T1000 (cell line): ENCODE measurements at places on chromosomes 5 and 9.
A peak's percentile ranks its signal among the peaks of the same experiment; 100 is the strongest.

GRCh38 chr9:76676857-76677256 lies 87.4 kb upstream of the PCA3 start:
- no peak for DNase-seq

DNA sequence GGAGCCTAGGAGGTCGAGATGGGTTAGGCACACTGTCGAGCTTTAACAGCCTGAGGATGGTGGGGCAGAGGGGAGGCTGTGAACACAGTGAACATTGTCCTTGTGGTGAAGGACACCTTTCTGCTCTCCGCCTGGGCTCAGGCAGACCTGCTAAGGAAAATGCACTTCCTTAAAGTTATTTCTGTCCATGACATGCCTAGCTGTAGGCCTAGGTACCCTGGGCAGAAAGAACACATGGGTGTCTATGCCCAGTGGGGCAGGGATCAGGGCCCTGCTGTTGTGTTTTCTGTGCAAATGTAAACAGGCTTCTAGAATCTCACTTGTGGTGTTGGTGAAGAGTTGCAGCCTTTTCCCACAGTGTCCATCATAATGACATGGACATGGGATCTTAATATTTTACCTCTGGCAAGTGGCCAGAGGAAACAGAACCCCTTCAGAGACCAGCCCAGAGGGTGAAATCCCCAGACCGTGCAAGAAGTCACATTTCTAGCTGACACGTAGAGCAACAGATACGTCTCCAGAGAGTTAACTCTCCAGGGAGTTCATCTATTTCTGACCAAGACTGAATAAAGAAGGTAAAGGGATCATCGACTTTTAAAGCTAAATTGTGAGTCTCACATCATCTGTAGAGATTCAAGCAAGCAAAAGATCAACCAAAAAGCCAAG lies 79.2 kb downstream of the C9orf152 start:
- DNase-seq: no peak

GRCh38 chr5:36253575-36253974 lies 11.8 kb upstream of the NADK2 start:
- no peak for DNase-seq

DNA sequence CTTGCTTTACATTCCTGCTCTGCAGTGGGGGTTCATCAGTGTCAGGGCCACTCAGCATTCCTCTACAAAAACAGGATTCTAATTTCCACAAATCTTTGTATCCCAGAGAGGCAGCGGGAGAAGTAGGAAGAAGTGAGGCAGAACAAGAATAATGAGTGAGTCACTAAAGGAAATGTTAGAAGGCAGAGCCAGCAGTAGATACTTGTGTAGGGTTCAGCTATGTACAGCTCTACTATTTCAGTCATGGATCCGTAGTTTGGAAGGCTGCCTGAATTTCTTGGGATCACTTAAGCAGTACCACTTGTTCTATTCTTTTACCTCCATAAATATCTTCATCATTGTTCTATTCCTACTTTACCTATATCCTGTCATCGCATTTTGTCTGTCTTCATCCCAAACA lies 246.3 kb upstream of the TLE4 start:
- no peak for DNase-seq

- no peak for DNase-seq
Measured at GRCh38 chr9:130149654-130150286, 22.4 kb upstream of the NCS1 start.

- no peak for DNase-seq
Measured at GRCh38 chr9:133897675-133898074, 94.4 kb downstream of the VAV2 start.

DNA sequence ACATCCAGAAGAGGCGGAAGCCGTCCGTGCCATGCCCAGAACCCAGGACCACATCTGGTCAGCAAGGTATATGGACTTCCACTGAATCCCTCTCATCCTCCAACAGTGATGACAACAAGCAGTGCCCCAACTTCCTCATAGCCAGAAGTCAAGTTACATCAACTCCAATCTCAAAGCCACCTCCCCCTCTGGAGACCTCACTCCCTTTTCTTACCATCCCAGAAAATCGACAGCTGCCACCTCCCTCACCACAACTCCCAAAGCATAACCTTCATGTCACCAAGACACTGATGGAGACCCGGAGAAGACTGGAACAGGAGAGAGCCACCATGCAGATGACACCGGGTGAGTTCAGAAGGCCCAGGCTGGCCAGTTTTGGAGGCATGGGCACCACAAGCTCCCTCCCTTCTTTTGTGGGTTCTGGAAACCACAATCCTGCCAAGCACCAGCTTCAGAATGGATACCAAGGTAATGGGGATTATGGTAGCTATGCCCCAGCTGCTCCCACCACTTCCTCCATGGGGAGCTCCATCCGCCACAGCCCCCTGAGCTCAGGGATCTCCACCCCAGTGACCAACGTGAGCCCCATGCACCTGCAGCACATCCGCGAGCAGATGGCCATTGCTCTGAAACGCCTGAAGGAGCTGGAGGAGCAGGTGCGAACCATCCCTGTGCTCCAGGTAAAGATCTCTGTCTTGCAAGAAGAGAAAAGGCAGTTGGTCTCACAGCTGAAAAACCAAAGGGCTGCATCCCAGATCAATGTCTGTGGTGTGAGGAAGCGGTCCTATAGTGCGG lies 130.3 kb upstream of the DMRT1 start:
- DNase-seq: no peak

DNA sequence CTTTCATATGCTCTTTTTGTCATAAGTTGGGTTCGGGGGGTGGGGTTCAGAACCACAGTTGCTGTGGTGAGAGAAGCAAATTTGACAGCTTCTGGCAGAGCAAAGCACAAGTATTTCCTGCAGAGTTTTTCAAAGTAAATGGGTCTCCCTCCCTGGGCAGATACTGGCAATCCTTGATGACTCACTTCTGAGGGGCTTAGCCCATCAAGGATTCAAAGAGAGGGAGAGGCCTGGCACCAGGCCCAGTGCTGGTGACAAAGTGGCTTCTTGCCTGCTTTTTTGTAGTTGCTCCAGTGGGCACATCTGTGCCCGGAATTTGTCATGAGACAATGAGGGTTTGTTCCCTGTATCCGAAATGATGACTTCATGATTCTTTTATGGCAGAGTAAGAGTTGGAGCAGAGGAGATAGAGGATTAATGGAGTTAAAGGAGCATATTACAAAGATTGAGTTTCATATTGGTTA lies 46.6 kb upstream of the TNC start:
- DNase-seq: peak; percentile 47

DNA sequence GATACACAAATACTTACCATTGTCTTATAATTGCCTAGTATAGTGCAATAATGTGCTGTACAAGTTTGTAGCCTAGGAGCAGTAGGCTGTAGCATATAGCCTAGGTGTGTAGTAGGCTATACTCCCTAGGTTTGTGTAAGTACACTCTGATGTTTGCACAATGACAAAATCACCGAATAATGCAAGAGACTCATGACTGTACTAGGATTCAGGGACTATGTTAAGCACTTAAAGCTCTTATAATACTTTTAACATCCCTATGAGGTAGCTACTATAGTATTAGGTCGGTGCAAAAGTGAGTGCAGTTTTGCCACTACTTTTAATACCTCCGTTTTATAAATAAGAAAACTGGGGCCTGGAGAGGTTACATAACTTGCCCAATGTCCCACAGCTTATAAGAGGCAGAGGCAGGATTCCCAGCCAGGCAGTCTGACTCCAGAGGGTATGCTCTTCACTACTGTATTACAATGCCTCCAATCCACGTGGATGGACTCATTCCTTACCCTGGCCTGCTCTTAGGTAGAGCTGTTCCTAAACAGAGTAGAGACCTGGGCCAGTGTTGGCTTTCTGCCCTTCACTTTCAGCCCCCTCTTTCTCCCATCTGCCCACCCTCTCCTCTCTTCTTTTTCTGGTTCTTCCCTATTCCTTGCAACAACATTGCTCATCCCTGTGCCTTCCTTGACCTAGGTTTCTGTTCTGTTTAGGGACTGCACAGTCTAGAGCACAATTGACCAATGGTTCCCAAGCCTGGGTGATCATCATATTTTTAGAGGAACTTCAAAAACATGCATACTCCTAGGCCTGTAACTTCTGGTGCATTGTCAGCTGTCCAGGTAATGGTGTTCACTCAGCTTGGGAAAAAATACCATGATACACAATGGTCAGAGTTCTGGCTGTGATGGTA lies 114.0 kb downstream of the CARTPT start:
- DNase-seq: no peak

DNA sequence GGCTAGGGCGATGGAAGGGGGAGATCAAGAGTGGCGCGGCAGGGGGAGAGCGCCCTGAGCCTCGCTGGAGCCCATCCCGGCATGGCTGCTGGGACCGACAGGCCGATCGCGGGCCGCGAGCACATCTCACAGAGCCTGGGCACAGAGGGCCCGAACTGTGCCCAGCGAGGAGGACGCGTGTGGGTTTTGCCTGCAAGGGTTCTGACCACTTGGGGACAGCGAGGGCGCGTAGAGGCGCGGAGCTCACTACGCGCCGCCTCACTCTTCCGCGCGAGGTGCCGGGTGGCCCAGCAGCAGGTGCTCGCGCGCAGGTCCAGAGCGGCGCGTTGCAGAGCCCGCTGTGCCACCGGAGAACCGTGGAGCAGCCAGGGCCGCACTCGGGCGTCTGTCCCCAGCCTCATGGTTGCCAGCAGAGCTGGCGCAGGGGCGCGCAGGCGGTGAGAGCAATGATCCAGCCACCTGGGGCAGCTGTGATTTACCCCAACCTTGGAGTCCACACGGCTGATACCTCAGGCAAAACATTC lies 16.3 kb upstream of the PITX1 start:
- DNase-seq: no peak

DNA sequence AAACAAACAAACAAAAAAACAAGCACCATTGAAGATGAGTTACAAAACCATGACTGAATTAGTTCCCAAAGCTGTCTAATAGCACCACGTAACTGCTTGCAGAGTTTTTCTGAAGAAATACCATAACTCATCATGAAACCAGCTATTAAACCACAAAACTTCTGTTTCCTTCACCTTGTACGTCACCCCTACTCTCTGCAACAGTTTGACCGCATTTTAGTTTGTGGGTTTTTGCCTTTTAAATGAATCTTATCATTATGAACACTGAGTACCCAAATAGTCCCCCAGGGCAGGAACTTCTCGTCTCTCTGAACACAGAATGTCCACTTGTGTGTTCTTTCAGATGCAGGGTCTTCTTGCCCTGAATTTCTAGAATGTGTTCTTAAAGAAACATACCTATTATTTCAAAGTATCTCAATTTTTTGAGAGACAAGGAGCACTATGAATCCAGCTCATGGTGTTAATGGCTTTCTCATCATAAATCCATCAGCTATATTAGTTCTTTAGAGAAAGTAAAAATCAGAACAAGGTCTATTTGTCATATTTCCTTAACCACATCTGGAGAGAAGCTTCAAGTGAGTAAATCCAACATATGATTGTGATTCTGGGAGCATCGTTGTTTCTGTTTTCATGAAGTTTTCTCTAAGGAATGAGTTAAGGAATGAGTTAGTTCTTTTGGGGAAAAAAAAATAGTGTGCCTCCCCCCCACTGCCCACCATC lies 210.6 kb downstream of the AUH start:
- peak; percentile 16 for DNase-seq

GRCh38 chr9:114282926-114283325 lies 40.0 kb upstream of the ORM1 start:
- DNase-seq: peak; percentile 19

GRCh38 chr9:70442328-70442848 lies 27.9 kb upstream of the KLF9 start:
- DNase-seq: no peak

DNA sequence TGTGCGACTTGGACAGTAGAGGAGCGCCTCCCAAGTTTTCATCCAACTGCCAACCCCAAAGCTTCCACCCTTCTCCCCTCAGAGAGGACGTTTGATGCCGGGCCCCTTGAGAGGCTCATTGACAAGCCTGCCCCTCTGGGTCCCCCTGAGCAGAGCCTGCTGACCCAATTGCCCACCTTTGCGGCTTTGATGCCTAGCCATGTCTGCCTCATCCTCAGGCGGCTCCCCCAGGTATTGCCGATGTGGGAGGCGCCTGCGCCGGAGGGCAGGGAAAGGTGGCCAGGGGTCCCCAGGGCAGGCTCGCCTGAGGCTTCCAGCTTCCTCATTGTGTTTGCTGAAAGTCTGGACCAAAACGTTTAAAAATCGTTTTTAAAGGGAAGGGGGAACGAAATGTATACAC lies 1.4 kb downstream of the ODF2 start:
- DNase-seq: no peak

DNA sequence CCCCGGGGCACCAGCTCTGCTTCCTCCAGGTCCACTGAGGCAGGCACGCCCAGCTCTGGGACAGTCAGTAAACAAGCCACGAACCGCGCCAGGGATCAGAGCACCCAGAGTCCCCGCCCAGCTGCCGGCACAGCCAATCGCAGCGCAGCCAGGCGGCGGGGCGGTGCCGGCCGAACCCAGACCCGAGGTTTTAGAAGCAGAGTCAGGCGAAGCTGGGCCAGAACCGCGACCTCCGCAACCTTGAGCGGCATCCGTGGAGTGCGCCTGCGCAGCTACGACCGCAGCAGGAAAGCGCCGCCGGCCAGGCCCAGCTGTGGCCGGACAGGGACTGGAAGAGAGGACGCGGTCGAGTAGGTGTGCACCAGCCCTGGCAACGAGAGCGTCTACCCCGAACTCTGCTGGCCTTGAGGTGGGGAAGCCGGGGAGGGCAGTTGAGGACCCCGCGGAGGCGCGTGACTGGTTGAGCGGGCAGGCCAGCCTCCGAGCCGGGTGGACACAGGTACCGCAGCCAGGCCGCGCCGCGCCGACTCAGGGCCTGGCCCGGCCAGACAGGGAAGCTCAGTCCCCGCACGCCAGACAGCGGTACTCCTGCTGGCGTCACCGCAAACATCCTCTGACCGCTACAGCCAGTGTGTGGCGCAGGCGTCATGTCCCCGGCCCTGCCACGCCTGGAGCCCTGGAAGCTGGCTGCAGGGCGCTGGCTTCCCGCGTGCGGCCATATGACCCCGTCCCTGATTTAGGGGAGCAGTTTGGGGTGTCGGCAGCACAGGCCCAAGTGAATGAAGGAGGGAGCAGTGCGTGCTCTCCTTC lies at the start of gene CTSL:
Gene CTSL (plus strand): TSS at position 220 of the 810 bp plus-strand sequence. CDS start 1,485 bp downstream, outside the sequence.
- peak; percentile 88 for DNase-seq

DNA sequence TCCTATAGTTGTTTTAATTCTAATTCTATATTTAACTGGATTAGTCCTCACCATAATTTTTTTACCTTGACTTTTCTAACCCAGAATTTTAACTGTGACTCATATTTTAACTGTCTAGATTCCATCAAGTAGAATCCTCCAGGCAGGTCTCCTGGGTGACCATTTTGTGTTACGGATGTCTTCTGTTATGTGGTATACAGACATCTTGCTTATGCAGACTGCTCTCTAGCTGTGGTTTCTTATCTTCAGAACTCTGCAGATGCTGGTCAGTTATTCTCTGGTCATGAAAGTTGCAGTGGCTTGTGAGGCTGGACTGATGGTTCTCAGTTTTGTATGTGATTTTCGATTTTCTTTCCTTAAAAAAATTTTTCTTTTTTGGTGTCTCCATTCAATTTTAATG lies 139.4 kb downstream of the ATG10 start:
- no peak for DNase-seq
